CD4-positive, alpha-beta T cell treated with Interleukin-15 for 1 hour (primary cell): ENCODE measurements at places on chromosomes 4 and X.

DNA sequence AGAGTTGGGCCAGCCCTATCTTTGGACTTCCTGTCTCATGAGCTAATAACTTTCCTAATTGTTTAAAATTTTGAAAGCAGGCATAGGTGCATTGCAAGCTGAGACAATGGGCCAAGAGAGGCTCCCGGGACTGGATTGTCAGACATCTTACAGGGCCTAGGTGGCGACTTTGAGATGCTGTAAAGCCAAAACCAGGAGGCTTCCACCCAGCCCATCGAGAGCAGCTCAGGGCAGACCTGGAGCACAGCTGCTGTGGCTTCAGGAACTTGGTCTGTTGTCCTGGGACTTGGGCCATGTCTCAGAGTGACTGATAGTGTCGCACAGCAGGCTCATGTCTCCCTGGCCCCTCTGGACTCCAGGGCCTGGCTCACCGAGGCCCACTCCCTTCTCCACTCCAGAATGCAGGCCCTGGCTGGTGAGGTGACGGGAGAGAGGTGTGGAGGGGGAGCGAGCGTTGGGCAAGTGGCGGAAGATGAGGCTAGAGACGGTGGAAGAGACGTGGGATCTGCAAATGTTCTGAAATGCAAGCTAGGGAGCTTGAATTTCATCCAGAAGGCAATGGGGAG, 24.1 kb upstream of the MTM1 start:
- no peak for DNase-seq

DNA sequence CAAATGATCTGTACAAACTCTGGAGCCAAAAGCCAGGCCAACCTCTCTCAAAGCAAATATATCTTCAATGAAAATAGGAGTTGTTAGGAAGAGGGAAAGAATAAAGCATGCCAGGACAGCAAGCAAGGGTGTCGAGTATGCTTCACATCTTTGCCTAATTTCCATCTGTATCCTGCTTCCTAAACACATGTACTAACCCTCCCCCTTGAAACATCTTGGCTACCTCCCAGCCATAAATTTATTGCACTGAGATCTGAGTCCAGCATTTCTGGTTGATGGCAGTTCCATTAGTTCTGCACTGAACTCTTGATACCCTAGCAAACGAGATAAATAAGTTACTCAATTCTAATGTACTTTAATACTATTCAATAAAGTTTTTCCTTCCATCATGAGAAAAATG, 430.5 kb upstream of the TRAM1L1 start:
- no peak for DNase-seq

DNA sequence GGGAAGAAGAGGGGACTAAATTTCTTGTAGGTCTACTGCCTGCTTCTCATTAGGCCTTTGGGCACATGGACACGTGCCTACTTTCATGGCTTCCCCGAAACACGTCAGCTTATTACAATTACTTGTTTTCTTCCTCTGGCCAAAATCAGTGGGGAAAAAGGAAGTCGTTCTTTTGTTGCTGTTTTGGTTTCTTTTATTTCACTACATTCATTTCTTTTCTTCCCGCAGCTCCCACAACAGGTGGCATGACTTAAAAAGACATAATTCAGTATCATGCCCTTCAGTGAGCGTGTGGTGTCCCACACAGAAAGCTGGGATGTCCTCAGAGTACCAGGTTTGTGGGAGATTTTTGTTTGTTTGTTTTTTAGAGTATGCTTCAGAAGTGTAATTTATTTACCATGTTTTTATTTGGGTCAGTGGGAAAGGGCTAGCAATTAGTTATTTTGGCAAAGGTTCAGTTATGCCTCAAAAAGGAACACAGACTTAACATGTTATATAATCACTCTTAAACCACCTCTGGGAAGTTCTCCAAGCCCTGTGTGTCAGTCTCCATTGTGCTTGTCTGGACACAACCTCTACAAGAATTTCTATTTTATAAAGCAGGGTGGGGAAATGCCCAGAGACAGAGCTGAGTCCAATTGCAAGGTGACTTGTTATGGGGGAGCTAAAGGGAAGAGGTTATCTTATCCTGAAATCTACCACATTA, 44.2 kb upstream of the SPRY1 start:
- DNase-seq: no peak

GRCh38 chr4:3255611-3256186, 6.7 kb downstream of the MSANTD1 start:
- no peak for DNase-seq

DNA sequence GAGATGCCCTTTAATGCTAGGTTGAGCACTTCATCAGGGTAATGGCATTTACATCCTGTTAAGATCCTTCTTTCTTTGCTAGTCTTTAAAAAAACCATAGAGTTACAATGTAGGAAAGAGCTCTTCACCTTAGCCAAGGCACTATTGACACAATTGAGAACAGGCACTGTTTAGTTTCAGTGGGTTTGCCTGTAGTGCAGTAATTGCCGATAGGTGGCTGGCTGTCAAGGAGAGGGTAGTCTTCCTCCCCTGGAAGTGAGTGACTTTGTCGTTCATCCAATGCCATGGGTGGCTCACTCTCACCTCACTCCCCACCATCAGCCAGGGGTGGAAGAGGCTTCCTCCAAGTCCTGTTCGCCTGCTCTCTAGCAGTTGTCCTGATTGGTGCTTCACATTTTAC, 34.7 kb downstream of the SMS start:
- DNase-seq: no peak

DNA sequence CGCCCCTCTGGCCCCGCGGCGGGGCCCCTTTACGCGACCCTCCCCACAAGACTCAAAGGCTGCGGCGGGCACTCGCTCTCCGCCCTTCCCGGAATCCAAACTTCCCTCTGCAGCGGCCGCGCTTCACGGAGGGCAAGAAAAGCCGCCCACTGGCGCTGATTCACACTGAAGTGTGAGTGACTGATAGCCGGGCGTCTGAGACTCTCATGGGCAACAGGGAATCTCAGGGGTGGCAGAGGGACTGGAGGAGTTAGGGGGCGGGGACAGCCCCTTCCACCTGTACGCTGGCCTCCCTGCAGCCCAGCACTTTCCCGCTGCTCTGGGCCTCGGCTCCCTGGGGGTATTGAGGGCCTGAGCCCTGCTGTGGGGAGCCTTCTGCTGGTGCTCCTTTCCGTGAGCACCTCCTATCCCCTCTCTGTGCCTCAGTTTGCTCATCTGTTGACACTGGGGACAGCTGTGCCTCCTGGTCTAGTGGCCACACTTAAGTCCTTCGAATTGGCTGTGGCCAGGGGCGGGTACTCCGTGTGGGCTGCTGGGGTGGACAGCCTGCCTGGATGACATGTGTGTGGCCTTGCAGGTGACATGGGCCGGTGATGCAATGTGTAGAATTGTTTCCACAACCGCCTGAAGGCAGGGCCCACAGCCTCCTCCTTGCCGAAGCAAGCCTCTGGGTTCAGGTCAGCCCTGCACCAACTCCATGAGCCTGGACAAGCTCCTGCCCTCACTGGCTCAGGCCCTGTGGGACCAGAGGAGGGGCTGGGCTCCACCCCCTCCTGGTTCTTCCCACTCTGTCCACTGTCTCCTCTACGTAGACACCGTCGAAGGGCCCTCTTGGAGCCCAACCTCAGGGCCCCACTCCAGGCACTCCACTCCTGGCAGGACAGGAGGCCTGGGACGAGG, 951 bp downstream of the SH3BP2 start:
- peak; percentile 44 for DNase-seq

GRCh38 chrX:80489166-80489565, 68.9 kb downstream of the TENT5D start:
- DNase-seq: no peak

GRCh38 chr4:3471886-3472285, 8.8 kb downstream of the DOK7 start:
- no peak for DNase-seq

DNA sequence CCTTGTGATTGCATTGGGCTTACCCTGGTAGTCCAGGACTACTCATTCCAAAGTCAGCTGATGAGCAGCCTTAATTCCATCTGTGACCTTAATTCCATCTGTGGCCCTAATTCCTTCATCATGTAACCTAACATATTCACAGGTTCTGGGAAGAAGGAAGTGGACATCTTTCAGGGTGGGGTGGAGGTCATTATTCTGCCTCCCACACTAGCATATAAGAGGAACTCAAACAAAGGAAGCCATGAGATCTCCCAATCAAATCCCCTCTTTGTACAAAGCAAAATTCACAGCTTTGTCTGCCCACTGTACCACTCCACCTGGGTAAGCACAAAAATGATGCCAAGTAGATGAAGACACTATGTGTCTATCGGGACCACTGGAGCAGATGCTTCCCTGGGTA, 87.3 kb downstream of the SLC2A9 start:
- DNase-seq: no peak

- no peak for DNase-seq
Observed at GRCh38 chr4:13990596-13991589, 363.4 kb upstream of the BOD1L1 start.

GRCh38 chrX:25873196-25873595, 264.9 kb upstream of the MAGEB18 start:
- no peak for DNase-seq

DNA sequence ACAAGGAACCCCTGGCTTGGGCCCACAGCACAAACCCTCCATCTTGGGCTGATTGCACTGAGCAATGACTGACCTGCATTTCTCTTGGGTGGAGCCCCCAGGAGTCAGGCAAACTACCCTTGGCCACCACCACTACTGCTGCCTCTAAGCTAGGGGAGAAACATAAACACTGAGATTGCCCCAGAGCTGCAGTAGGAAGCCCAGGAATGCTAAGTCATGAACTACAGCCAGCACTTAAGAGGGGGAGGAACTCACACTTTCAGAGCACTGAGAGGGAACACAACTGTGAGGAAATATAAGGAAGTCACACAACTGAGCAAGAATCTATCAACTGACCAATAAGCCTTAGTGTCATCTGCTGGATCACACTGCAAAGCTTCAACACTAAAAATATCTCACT, 111.6 kb upstream of the PPP3CA start:
- no peak for DNase-seq

DNA sequence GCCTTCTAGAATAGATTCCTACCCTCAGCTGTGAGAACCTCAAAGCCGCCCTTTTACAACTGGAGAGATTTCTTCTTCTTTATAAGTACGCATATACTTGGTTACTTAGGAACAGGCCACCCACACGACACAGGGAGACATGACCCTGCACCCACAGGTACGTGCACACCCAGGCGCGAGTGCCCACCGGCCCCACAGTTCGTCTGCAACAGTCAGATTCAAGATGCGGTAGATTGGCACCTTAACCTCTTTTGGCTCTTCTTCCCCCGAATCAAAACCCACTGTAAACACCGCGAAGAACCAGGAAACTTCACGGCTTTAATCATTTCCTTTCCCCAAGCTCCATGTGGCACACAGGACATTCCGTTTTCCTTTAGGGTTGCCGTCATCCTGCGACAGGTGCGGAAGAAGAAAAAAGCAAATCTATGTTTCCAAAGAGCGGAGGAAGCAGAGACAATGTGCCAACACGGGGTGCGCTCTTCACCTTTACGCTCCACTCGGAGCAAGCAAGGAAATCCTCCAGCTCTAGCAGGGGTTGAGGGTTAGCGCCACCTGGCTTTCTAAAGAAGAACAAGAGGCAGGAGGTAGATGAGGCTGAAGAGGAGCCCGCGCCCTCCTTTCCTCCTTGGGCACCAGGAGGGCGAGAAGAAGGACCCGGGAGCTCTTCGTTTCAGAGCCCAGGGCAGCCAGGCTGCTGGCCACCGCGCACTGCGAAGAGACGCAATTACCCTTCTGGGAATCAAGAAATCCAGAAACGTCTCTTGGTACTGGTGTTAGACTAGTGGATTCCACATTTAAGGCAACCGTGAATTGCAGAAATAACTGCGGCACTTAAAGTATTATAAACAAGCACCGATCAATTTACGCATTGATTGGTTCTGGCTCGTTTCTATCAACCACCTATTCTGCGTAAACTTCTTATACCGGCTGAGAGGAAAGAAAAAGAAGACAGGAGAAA, 35.7 kb downstream of the HAND2 start:
- peak; percentile 57 for DNase-seq

- no peak for DNase-seq
Observed at GRCh38 chr4:38902695-38903094, 35.1 kb downstream of the FAM114A1 start.

DNA sequence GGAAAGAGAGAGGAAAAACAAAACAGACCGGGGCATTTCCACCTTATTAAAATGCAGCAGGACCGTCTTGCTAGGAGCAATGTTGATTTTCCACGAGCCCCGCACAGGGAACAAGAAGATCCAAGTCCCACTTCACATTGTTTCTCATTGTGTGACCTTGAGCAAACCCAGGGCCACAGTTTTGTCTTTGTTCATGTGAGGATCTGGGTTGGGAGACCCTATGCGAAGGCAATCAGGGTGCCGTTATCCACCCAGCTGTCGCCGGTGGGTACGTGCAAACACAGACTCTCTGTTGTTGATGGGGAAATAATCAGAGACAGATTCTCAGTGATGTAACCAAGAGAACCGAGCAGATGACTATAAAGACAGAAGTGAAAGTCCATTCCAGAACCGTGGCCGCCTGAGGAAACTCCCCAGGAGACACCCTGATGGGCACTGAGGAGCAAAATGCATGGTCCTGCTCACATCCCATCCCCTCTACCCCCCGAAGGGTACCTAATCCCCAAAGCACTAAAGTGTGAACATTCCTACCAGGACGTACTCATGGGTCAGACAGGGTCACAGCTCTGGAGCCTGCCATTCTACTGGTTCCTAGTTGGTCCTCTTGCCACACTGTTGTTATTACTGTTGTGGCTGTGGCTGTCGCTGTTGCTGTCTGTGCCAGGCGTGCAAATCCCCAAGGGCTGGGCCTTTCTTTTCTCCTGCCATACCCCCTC, 102.7 kb upstream of the RBPJ start:
- peak; percentile 50 for DNase-seq

- DNase-seq: no peak
Observed at GRCh38 chr4:144411700-144412099, 234.3 kb upstream of the HHIP start.

GRCh38 chr4:7335344-7336066, 99.2 kb downstream of the PSAPL1 start:
- no peak for DNase-seq

DNA sequence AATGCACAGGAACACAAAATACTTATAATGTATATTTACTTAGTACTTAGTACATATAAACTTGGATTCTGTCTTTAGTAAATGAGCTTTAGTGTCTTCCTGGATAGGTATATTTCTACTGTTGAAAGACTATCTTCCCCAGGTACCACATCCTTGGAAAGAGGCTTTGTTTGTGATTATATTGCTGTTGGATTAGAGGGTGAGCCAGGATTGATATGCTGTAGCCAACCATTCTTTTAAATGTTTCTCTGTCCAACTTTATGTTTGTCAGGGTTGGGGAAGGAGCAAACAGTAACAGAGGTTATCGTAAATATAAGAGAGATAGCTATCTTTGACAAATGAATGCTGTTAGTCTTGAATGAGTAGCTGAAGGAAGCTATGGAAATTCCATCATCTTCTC, 213.2 kb downstream of the SPRY1 start:
- no peak for DNase-seq

DNA sequence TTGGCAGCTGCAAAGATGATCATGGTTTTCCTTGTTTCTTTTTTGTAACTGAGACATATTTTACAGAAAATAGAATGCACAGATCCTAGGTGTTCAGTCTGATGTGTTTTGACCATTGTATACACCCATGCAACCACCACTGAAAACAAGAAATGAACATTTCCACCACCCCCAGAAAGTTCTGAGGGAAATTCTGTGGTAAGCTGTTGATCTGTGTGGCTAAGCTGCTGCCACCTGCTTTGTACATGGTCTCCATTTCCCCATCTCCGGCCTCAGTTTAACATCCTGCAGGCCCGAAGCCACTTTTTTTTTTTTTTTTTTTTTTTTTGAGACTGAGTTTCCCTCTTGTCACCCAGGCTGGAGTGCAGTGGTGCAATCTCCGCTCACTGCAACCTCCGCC, 65.3 kb downstream of the NYX start:
- DNase-seq: no peak

GRCh38 chrX:19791562-19791961, 95.8 kb downstream of the SH3KBP1 start:
- no peak for DNase-seq
